ENCODE measurements at places on chromosomes 5 and 9. TPM values are rescaled to one million over a fixed set of nuclear protein-coding genes. Genes with fewer than 3 reads are reported as not detected.

GRCh38 chr9:82421498-82421897, 432.9 kb downstream of the SPATA31D1 start:
- no peak overlapping the region for H3K27ac ChIP-seq
- H3K4me1 ChIP-seq: no peaks in the 10 kb centered on the region
- no peaks in the 10 kb centered on the region for H3K36me3 ChIP-seq
- no peaks in the 10 kb centered on the region for H3K27me3 ChIP-seq
- H3K4me3 ChIP-seq: no peak overlapping the region

Gene NR2F1-AS1
- 12.4 TPM for total RNA-seq

Gene GRM6
- not detected for total RNA-seq

GRCh38 chr9:72322259-72322658, 42.7 kb downstream of the ZFAND5 start:
- H3K27me3 ChIP-seq: no peaks in the 10 kb centered on the region
- H3K4me1 ChIP-seq: no peaks in the 10 kb centered on the region
- no peak overlapping the region for H3K4me3 ChIP-seq
- DNase-seq: no peak
- no peaks in the 10 kb centered on the region for H3K36me3 ChIP-seq

Gene RNF224
- total RNA-seq: not detected

DNA sequence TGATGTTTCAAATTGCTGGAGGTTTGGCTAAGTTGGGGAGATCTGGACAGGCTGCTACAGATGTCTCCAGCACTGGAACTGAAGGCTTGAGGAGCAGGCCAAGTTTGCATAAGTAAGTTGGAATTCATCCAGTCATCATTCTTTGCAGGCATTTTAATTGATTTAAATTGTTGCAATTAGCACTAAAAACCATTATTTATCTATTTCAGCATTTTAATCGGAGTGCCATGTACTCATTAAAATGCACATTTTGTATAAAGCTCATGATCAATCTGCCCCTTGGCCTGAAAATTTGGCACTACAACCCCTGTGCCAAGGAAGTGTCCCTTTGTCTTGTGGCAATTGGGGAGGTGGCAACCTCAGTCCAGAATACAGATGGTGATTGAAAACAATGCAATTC, 320.2 kb downstream of the MAT2B start:
- H3K4me3 ChIP-seq: no peak overlapping the region
- no peaks in the 10 kb centered on the region for H3K4me1 ChIP-seq
- no peaks in the 10 kb centered on the region for H3K36me3 ChIP-seq
- H3K27me3 ChIP-seq: no peaks in the 10 kb centered on the region
- DNase-seq: no peak

Gene CCL28
- total RNA-seq: 6.3 TPM

Gene FOXD4L3
- total RNA-seq: not detected

GRCh38 chr9:87853876-87854579, 28.6 kb upstream of the SPATA31E1 start:
- H3K27me3 ChIP-seq: no peaks in the 10 kb centered on the region
- H3K27ac ChIP-seq: no peak overlapping the region
- no peaks in the 10 kb centered on the region for H3K4me1 ChIP-seq
- H3K36me3 ChIP-seq: no peaks in the 10 kb centered on the region
- H3K4me3 ChIP-seq: no peak overlapping the region

- no peaks in the 10 kb centered on the region for H3K27me3 ChIP-seq
- H3K36me3 ChIP-seq: no peaks in the 10 kb centered on the region
- no peak overlapping the region for H3K27ac ChIP-seq
- DNase-seq: no peak
- no peak overlapping the region for H3K4me3 ChIP-seq
Observed at GRCh38 chr5:159163027-159163700, 46.2 kb downstream of the RNF145 start.

Gene HTR4
- not detected for total RNA-seq

GRCh38 chr5:170747357-170747756, 36.2 kb upstream of the GABRP start:
- H3K36me3 ChIP-seq: no peaks in the 10 kb centered on the region
- no peak for DNase-seq
- H3K4me1 ChIP-seq: peaks cover 2% of the 10 kb centered on the region

DNA sequence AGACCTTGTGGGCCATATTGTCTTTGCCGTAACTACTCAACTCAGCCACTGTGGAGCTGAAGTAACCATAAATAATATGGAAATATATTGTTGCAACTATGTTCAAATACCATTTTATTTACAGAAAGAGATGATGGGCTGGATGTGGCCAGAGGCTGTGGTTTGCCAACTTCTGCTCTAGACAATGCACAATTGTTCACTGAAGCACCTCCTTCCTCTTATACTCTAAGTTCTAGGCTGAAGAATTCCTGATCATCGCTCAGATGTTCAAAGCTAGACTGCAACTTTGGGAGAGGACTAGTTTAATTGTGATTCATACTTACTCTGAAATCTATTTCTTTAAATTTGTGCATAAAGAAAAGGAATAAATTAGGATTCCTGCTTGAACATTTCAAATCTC, 245.0 kb downstream of the TAF11L14 start:
- H3K27ac ChIP-seq: no peak overlapping the region
- no peaks in the 10 kb centered on the region for H3K27me3 ChIP-seq
- H3K4me3 ChIP-seq: no peak overlapping the region
- no peaks in the 10 kb centered on the region for H3K4me1 ChIP-seq
- no peak for DNase-seq

Gene ARHGEF39
- total RNA-seq: 1.8 TPM

GRCh38 chr9:115369322-115369957, 251.5 kb upstream of the TNC start:
- H3K27ac ChIP-seq: no peak overlapping the region
- H3K36me3 ChIP-seq: no peaks in the 10 kb centered on the region
- no peaks in the 10 kb centered on the region for H3K27me3 ChIP-seq
- H3K4me1 ChIP-seq: no peaks in the 10 kb centered on the region

GRCh38 chr9:112629671-112630485, 88.0 kb downstream of the INIP start:
- DNase-seq: no peak
- H3K4me1 ChIP-seq: no peaks in the 10 kb centered on the region
- H3K27ac ChIP-seq: no peak overlapping the region
- H3K36me3 ChIP-seq: no peaks in the 10 kb centered on the region

All from prostate gland (tissue), 2 donors.